T-helper 22 cell (primary cell): ENCODE measurements at places on chromosomes 7 and 10.

- no peak for DNase-seq
Measured at GRCh38 chr7:2071133-2071832, 161.5 kb downstream of the MAD1L1 start.

GRCh38 chr7:25098096-25099046 is 26.7 kb downstream of the CYCS start:
- peak; percentile 23 for DNase-seq

GRCh38 chr7:47690902-47691558 is 109.1 kb upstream of the TNS3 start:
- DNase-seq, result no peak

GRCh38 chr7:17681965-17682364 is 258.3 kb downstream of the SNX13 start:
- DNase-seq, result no peak

GRCh38 chr10:95440756-95441546 is 120.2 kb downstream of the SORBS1 start:
- DNase-seq, result no peak

- no peak for DNase-seq
Measured at GRCh38 chr7:21123586-21123985, 304.3 kb upstream of the SP4 start.

- DNase-seq, result no peak
Measured at GRCh38 chr10:101231092-101231491, 1.8 kb upstream of the LBX1 start.

- DNase-seq, result no peak
Measured at GRCh38 chr7:20407585-20408466, 77.1 kb downstream of the ITGB8 start.

GRCh38 chr7:51015581-51015980 is 232.9 kb upstream of the GRB10 start:
- no peak for DNase-seq

GRCh38 chr10:43596546-43596945 is 9.7 kb upstream of the ZNF485 start:
- no peak for DNase-seq

DNA sequence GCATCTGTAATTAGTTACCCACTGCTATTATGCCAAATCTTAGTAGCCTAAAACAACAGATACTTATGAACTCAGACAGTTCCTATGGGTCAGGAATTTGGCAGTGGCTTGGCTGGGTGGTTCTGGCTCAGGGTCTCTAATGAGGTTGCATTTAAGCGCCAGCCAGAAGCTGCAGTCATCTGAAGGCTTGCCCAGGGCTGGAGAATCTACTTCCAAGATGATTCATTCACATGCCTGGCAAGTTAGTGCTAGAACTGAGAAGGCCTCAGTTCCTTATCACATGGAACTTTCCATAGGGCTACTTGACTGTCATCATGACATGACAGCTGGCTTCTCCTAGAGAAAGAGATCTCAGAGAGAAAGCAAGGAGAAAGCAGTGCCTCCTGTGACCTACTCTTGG is 121.3 kb downstream of the AVL9 start:
- no peak for DNase-seq

- no peak for DNase-seq
Measured at GRCh38 chr7:122885583-122886356, 490 bp downstream of the CADPS2 start.

- no peak for DNase-seq
Measured at GRCh38 chr10:9076066-9076465, 1021.6 kb downstream of the GATA3 start.

DNA sequence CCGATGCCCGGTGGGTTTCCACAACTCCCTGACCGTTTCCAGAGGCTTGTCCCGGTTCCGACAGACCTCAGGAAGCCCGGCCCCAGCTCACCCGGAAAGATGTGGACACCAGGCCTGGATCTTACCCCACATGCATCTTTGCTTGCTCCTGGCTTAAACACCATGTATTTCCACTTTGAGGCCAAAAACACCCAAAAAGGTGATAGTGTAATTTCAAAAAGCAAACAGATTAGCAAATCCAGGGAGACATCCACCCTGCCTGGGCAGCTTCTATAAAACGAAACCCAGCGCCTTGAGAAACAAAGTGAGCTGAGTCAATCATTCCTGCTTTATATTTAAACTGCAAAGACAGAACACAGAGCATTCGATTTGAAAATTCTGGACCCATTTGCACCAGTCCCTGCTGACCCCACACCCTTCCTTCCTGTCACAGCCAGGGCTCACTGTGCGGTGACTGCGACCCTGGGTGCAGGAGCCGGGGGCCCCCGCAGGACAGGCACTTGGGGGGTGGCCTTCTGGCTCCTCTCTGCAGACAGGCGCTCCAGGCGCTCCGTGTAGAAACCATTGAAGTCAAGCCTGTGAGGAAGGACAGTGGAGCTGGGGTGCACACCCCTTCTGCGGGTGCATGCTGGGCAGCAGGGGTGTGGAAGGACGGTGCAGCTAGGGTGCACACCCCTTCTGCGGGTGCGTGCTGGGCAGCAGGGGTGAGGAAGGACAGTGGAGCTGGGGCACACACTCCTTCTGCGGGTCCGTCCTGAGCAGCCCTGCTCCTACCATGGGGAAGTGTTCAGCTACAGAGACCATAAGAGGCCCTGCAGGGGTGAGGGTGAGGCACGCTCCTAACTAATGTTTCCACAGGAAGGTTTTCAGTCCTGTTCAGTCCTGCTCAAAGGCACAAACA is 2.9 kb upstream of the ADAM8 start:
- no peak for DNase-seq

- DNase-seq, result no peak
Measured at GRCh38 chr7:126843336-126843735, 409.4 kb downstream of the GRM8 start.

DNA sequence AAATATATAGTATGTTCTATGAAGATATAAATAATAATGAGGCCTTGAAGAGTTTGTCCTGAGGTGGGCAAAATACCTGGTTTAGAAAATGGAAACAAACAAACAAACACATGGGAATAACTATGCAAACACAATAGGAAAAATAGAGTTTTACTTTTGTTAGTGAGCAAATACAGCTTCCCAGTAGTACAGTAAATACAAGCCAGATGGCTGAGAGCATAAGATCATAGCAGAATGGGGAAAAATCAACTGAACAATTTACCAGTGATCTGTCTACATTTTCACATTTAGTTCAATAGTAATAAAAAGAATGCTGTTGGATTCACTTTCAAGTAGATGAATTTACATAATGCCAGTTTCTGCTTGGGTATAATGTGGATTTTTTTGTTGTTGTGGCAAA is 45.1 kb downstream of the ADD3 start:
- no peak for DNase-seq

DNA sequence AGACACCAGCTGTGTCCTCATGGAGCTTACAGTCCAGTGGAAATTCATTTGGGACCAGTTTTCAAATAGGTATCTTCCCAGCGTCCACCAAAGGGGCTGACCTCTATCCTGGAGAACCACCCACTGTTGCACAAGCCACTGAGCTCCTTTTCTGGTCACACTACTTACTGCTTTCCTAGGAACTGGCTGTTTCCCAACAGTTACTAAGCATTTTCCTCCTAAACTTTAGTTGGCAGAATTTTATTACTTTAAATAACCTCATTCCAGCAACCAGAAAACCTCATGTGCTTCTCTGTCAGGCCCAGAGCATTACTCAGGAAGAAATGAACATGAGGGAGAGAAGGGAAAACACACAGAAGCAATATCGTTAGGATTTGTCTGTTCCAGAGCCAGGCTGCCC is 183.1 kb downstream of the GPAM start:
- no peak for DNase-seq

GRCh38 chr7:55160539-55160938 is 141.7 kb downstream of the EGFR start:
- no peak for DNase-seq

DNA sequence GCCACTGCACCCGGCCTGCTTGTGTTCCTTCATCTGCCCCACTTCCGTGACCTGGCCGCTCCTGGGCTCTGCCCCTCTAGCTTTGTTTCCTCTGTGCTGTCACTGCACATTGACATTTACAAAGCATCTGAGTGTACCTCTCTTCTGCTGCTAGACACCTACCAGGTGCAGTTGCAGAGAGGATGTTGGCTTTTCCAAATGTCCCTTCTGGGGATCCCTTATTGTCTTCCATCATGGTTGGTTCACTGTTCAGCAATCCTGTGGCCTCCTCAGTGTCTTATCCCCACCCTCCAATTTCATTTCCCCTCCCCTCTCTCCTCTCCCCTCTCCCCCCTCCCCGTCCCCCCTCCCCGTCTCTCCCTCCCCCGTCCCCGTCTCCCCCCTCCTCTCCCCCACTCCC is 13.8 kb downstream of the VWA2 start:
- no peak for DNase-seq

- DNase-seq, result no peak
Measured at GRCh38 chr10:97919012-97919411, 69.4 kb downstream of the GOLGA7B start.

DNA sequence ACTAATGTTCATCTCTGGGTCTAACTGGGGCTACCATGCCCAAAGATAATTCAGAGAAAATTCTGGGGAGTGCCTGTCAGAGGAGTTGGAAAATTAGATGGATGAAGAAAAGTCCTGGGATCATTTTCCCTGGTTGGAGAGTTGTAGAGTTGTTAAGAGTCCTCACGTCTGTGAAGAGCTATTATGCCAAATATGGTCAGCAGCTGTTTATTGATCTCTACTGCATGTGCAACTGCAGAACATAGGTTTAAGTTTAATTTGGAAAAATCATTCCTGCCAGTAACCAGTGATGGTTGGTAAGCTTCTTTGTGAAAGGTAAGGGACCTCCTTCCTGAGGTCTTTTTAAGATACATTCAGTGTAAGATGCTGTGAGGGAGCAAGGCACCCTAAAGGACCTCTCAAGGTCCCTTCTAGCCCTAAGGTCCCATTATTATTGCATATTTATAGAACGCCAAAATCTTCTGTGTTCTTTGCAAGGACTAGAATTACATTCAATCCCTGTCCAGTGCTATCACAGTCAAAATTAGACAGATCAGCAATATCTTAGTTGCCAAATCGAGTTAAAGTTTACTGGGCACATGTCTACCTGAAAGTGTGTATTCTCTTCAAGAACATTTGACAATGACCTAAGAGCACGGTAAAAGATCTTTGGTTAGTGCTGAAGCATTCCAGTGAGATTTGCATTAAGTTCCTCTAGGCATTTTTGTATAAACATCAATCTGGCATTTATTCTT is 62.7 kb downstream of the VTI1A start:
- DNase-seq, result no peak

GRCh38 chr7:128852537-128853254 is 10.0 kb upstream of the ATP6V1F start:
- DNase-seq, result no peak

DNA sequence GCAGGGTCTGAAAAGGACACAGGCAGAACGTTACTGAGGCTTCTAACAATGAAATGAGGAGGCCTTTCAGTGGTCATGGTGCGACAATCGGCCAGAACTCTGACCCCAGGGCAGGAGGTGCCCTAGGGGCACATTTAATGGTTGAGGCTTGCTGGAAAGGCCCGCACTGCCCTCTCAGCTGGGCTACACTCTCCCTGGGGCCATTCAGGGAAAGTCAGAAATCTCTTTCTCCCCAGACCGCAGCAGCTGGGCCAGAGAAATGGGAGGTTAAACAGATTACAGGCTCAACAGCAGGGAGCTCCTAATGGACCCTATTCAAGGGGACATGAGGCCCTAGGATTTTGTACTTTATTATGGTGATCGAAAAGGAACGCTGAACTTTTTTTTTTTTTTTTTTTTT is 85.6 kb upstream of the FGFR2 start:
- no peak for DNase-seq

DNA sequence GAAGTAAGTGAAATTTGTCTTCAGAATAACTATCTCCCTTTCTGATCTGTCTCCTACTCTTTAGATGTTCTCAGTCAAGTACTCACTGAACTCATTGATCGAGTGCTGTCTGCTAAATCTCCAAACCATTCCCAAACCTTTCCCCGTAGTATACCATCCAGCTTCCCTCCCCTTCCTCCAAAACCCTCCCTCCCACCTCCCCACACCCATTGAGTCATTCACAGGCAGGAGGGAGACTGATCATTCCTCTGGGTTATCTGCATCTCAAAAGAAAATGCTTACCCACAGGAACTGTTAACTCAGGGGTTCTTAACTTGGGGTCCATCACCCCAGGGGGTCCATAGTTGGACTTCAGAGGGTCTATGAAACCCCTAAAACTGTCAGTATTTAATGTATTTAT is 37.4 kb downstream of the GOT1 start:
- DNase-seq, result no peak

DNA sequence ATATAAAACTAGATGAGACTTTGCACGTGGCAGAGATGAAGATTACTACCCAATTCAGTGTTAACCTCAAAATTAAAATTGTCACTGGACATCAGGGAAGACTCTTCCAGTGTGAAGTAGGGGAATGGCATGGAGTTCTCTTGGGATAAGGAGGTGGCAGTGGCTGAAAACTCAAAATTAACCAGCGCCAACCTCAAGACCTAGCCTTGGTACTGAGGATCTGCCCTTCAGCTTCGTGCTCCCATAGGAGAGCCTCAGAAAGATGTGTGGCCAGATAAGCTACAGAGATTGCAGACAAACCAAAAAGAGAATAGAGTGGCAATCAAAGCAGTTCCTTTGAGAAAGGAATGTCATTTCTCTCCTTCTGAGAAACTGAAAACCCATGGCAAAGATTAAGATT is 47.3 kb upstream of the CAPZA2 start:
- no peak for DNase-seq

DNA sequence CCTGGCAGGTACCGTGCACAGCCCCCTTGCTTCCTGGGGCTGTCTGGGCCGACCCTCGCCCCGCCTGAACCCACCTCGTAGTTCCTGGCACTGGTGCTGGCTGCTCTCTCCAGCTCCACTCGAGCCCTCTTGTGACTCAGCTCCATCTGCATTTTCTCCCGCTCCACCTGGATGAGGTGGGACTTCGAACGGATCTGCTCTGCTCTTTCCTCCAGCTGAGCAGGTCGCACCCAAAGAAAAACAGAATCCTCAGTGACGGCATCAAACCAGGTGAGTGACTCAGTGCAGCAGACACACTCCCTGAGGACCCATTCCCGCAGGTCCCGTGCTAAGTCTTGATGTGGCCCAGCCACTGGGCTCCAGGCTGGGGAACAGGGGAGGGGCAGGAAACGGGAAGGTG is 7.4 kb downstream of the MAD1L1 start:
- no peak for DNase-seq

DNA sequence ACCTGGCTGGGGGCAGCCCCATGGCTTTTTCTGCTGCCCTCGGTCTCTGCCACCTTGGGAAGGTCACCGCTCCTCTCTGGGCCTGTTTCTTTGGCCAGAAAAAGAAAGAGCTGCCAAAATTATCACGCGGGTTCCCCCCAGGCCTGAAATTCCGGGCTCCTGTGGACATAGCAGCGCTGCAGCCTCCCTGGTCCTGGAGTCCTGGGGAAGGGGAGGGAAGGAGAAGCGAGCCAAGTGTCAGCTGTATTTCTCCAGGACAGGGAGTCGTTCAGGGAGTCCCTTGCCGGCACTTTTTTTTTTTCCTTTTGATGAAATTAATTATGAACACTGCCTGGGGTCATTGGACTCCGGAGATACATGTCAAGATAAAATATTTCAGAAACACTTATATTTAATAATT is 152.3 kb upstream of the GPR26 start:
- no peak for DNase-seq
